ENCODE measurements at places on chromosomes 3 and 15. TPM values are rescaled to one million over a fixed set of nuclear protein-coding genes. Genes with fewer than 3 reads are reported as not detected.

DNA sequence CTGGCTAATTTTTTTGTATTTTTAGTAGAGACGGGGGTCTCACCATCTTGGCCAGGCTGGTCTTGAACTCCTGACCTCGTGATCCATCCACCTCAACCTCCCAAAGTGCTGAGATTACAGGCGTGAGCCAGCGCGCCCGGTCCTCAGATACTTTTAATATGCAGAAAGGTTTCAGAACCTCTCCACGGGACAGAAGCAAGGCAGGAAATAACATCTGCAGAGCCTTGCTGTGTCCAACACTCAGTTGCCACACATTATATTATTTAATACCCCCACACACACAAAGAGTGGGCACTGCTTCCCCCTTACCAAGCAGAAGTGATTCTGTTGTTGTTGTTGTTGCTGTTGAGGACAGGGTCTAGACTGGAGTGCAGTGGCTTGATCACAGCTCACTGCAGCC lies 28.0 kb downstream of the OSBPL10 start:
- DNase-seq = no peak

DNA sequence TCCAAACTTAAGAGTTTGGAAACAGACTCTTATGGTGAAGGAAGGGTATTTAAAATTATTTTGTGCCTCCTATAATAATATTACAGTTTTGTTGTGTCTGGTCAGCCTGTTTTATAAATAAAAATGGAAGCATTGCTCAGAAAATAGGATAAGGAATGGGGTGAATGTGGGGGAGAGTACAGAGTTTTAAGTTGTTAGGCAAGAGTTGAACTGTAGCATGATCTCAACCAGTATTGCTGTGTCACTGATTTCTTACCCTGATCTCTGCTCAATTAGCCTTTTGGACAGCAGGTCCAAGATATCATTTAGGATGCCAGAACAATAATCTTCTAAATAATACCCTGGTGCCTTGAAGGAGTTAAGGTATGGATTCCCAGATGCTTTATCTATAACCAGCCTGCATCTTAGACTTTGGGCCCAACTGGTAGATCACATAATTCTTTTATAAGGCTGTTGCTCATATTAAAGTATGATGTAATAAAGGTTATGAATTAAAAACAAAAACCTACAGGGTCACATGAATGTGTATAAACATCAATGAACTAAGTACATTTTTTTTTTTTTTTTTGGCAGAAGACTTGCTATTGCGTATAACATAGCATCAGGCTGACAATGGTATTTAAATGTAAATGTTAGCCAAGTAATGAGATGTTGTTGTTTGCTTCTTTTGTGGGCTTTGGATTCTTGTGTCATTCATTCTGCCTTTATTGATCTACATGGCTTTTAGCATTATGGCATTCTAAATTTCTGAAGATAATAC lies 70.0 kb downstream of the MITF start:
- DNase-seq = no peak

- no peak for DNase-seq
Measured at GRCh38 chr3:73716418-73716817, 91.7 kb upstream of the PDZRN3 start.

- no peak for DNase-seq
Measured at GRCh38 chr3:60657972-60658371, 593.3 kb downstream of the FHIT start.

The GOLGA8G gene
- total RNA-seq = 7.9 TPM

GRCh38 chr3:38575279-38575843 lies 74.1 kb downstream of the SCN5A start:
- no peak for DNase-seq

The ECE2 gene
- 0.57 TPM for total RNA-seq

The TMEM207 gene
- not detected for total RNA-seq

The MAP1A gene
- 6.2 TPM for total RNA-seq

GRCh38 chr3:24166515-24166914 lies 221.4 kb downstream of the NR1D2 start:
- DNase-seq = no peak

The CPB1 gene
- 2.0 TPM for total RNA-seq

The MAP6D1 gene
- total RNA-seq = 17.3 TPM

- no peak for DNase-seq
Measured at GRCh38 chr15:98035577-98036010, 75.1 kb downstream of the ARRDC4 start.

GRCh38 chr15:26352909-26353308 lies 420.0 kb downstream of the GABRB3 start:
- DNase-seq = no peak

The OR5K2 gene
- not detected for total RNA-seq

DNA sequence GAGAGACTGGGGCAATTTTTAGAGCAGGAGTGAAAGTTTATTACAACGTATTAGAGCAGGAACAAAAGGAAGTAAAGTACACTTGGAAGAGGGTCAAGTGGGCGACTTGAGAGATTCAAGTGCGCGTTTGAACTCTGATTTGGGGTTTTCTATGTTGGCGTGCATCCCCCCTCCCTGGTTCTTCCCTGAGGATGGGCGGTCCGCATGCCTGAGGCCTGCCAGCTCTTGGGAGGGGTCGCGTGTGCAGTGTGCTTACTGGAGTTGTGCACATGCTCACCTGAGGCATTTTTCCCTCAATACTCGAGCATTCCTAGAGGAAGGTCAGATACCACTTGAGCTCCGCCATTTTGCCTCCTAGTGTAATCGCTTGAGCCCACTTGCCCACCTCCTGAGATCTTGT lies 10.4 kb upstream of the CHAC1 start:
- no peak for DNase-seq

DNA sequence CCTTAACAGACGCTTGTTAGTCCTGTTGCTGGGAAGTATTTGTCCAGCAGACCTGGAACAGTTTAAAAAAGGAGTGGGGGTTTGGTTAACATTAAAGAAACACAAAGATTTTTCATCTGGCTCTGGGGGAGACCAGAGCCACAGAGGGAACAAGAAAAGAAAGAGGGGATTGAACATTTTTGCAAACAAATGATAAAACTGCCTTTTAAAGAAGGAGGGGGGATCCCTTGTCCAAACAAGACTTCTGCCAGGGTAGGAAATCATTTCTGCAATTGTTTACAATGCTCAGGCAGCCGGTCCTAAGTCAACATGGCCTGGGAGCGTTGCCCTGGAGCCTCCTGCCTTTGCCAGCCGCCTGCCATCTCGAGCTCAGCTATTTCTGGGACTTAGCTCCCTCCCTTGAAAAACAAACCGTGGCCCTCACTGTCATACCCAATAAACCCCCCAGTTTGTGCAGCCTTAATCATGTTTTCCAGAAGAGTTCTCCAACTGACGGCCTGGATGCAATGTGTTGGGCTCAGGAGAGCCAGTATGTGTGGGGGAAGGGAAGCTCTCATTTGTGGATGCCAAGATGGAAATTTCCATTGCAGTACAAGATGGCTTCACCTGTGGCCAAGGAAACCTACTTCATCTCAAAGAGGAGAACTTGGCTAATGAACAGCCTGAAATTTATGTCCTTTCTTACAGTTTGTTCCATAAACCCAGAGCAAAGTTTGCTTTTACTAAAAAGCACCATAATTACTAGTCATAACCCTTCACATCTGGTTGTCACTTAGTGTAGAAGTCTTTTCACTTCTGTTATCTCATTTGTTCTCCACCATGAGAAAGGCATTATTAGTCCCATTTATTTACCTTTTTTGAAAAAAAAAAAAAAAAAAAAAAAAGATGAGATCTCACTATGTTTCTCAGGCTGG lies 75.9 kb upstream of the RNU6-1 start:
- DNase-seq = peak; percentile 93

GRCh38 chr3:152443212-152444023 lies 174.7 kb downstream of the MBNL1 start:
- DNase-seq = no peak

- peak; percentile 75 for DNase-seq
Measured at GRCh38 chr15:29822100-29822683, at the start of gene TJP1. TSS of gene TJP1 (minus strand) at chr15:29822468. CDS start at chr15:29822028, 440 bp downstream.

DNA sequence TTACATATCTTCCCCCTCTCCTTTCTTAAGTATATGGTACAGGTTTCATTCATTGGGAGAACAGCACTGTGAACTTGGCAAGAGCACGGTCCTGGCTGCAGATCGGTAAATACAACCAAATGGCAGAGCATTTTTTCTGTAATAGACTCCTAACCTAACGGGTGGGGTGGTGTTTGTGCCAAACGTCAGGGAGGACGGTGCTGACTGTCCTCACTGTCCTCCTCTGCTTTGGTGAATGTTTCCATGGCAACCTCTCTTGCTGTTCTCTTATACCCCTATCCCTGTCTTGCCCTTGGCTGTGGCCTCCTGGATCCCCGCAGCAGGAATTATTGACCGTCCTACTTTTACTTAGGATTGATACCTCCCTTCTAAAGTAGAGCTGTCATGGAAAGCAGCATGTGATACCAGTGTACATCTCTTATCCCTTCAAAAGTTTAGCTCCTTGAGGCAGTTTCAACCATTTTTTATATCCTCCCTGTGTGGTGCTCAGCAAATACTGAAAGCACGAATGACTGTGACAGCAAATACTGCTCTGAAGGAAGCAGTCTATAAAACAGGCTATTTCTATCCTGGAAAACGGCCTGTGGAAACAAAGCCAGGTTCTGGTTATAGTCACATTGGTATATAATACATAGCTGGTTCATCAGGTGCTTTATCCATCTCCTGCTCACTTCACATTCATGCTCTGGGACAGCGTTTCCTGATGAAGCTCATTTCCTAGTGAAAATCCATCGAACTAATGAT lies 275.4 kb upstream of the C2CD4B start:
- peak; percentile 71 for DNase-seq

DNA sequence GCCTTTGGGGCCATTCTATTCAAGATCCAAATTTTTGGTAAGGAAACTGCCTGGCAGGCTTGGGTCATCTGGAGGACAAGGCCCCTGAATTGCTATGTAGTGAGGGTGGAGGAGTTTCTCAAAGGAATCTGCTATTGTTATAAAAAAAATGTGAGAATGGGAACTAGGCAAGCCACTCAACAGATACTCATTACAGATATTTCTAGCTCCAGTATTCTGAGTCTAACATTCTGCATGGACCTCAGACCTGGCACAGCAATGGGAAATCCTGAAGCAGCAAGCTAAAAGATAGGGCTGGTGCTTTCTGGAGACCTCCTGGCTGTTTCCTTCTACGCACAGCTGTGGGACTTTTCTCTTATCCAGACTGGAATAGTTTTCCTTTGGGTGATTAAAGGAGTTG lies 430.7 kb upstream of the RBMS3 start:
- no peak for DNase-seq

DNA sequence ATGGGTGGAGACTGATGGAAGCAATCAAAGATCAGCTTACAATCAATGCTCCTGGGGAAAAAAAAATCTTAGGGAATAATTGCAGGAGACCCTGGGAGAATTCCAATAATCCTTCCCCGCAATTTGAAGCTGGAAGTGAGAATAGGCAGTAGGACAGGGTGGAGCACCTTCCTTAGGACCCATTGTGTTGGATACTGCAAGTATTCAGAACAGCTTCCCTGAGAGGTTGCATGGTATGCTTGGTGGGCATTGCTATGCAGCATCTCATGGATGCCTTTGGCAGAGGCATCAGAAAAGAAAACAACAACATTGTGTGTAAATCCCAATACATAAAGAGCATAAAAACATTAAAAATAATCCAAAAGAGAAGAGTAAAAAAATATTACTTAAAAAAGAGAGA lies 24.6 kb upstream of the DUT start:
- no peak for DNase-seq

The FAM219B gene
- 71.1 TPM for total RNA-seq

DNA sequence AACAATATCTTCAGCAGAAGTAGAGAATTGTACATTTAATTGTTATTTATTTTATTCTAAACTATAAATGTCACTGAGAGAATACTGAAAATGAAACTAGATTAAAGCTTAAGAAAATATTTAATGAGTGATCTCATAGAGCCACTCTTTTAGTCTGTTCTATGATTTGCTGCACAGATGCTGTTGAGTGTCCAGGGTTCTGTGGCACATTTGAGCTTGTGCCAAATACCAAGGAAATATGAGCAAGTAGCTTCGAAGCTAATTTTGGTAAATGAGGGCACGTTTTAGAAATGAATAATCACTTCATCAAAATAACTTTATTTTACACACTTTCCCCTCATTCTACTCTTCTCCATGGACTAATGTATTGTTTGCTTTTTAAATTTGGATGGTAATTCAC lies 53.6 kb upstream of the THRB start:
- DNase-seq = no peak

- DNase-seq = no peak
Measured at GRCh38 chr15:75821786-75822345, 21.4 kb upstream of the UBE2Q2 start.

The TEX9 gene
- 8.7 TPM for total RNA-seq

GRCh38 chr3:120678331-120678947 lies 3.6 kb downstream of the HGD start:
- DNase-seq = peak; percentile 55

- no peak for DNase-seq
Measured at GRCh38 chr15:31782951-31783350, 247.4 kb upstream of the CHRNA7 start.

- DNase-seq = no peak
Measured at GRCh38 chr15:85693277-85693676, 101.4 kb downstream of the KLHL25 start.

The HYAL1 gene
- total RNA-seq = 2.0 TPM

The ADAMTS9 gene
- total RNA-seq = 30.0 TPM

GRCh38 chr15:51356983-51357382 lies 15.5 kb downstream of the GLDN start:
- no peak for DNase-seq

GRCh38 chr3:48433472-48434118 lies 3.7 kb upstream of the PLXNB1 start:
- no peak for DNase-seq

DNA sequence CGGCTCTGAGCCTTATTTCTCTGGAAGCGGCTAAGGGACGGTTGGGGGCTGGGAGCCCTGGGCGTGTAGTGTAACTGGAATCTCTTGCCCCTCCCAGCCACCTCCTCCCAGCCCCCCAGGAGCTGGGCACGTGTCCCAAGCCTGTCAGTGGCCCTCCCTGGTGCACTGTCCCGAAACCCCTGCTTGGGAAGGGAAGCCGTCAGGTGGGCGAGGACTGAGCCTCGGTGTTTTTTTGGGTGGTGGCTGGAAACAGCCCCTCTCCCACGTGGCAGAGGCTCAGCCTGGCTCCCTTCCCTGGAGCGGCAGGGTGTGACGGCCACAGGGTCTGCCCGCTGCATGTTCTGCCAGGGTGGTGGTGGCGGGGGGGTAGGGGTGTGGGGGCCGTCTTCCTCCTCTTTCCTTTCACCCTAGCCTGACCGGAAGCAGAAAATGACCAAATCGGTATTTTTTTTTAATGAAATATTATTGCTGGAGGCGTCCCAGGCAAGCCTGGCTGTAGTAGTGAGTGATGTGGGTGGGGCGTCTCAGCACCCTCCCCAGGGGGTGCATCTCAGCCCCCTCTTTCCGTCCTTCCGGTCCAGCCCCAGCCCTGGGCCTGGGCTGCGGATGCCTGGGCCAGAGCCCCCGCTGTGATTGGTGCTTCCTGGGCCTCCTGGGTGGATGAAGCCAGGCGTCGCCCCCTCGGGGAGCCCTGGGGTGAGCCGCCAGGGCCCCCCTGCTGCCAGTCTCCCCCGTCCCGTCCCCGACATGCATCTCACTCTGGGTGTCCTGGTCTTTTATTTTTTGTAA lies 58.8 kb upstream of the GOLGA8A start:
- DNase-seq = no peak

- no peak for DNase-seq
Measured at GRCh38 chr3:106029954-106030626, 161.3 kb upstream of the CBLB start.

The FOXB1 gene
- total RNA-seq = not detected
